ENCODE measurements at places on chromosomes 3 and 15.

DNA sequence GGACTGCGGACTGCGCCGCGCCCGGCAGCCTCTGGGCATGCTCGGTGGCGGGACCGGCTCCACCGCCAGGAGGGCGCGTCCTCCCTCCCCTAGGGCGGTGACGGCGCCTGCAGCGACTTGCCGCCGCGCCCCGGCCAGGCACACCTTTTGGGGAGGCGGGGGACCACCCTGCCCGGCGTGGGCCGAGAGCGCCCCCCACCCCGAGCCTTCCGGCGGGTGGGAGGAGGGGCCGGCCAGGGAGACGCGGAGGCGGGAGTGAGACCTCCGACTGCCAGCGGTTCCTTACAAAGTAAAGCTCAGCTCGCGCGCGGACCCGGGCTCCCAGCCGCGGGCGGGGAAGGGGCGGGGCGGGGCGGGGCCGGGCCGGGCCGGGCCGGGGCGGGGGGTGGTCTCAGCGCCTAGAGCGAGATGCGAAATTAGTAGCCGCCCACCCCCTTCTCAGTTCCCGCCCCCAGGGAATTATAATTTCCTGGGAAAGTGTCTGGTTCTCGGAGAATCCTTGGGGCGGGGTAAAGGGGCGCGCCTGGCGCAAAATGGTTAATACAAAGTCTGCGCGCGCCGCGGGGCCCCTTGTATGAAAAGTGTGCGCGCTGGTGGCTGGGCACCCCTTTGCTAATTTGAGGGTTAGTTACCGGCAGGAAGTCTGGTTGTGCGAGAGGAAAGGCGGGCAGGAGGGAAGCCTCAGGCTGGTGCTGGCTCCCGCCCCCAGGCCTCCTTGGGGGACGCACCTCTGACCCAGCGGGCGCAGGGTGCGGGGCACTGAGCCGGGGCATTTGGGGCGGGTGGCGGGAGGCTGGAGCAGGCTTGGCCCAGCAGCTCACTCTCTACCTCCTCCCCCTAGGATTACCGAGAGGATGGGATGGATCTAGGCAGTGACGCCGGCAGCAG lies 224.8 kb upstream of the IL12A start:
- no peaks in the 10 kb centered on the region for H3K27me3 ChIP-seq
- DNase-seq: peak; percentile 67
- no peaks in the 10 kb centered on the region for H3K4me1 ChIP-seq
- H3K4me3 ChIP-seq: peak overlapping the region; percentile 73

DNA sequence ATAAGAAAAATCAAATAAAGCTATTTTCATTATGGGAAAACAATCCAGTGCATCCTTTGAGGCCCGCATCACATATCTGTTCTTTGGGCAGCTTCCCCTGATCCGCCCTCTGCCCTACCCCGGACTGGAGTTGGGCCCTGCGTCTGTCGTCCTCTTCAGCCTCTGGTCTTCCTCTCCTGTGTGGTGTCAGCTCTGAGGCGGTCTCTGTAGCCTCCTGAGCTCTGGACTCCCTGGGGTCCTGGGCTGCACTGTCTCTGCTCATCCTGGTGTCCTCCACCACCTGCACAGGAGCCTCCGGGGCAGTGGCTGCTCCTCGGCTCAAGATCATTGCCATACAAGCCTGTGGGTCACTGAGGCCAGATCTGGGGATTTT lies 7.4 kb upstream of the SNX22 start:
- no peaks in the 10 kb centered on the region for H3K27me3 ChIP-seq
- DNase-seq: no peak
- H3K27ac ChIP-seq: no peak overlapping the region
- H3K4me1 ChIP-seq: no peaks in the 10 kb centered on the region

- H3K36me3 ChIP-seq: no peaks in the 10 kb centered on the region
- peak overlapping the region; percentile 9 for H3K4me3 ChIP-seq
- peak overlapping the region; percentile 67 for H3K27ac ChIP-seq
- H3K27me3 ChIP-seq: no peaks in the 10 kb centered on the region
- peak; percentile 87 for DNase-seq
Observed at GRCh38 chr15:73964736-73965093, 27.4 kb downstream of the STOML1 start.

- no peak overlapping the region for H3K4me3 ChIP-seq
- no peaks in the 10 kb centered on the region for H3K4me1 ChIP-seq
- no peak for DNase-seq
- H3K36me3 ChIP-seq: no peaks in the 10 kb centered on the region
- no peak overlapping the region for H3K27ac ChIP-seq
Observed at GRCh38 chr3:62134061-62134496, 239.3 kb downstream of the FEZF2 start.

DNA sequence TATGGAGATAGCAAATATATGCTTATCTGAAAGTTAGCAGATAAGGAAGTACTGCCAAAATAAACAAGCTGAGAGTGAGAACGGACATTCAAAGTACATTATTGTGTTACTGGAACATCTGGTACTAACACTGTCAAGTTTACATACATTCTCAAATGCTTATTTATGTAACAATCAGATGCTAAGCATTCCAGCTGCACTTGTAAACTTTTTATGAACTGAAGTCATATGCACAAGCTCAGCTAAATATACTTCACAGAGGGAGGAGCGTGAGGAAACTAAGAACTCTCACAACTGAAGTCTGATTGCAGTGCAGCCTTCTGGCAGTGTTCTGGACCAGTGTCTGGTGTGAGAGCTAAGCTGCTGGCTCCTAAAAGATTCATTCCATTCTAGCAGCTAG lies 223.7 kb upstream of the NANOGP8 start:
- no peak overlapping the region for H3K4me3 ChIP-seq
- H3K36me3 ChIP-seq: no peaks in the 10 kb centered on the region
- H3K4me1 ChIP-seq: no peaks in the 10 kb centered on the region
- no peaks in the 10 kb centered on the region for H3K27me3 ChIP-seq
- no peak for DNase-seq
- peak overlapping the region; percentile 13 for H3K27ac ChIP-seq
